ENCODE measurements at places on chromosomes 7 and 10.
A peak's percentile ranks its signal among the peaks of the same experiment; 100 is the strongest.

DNA sequence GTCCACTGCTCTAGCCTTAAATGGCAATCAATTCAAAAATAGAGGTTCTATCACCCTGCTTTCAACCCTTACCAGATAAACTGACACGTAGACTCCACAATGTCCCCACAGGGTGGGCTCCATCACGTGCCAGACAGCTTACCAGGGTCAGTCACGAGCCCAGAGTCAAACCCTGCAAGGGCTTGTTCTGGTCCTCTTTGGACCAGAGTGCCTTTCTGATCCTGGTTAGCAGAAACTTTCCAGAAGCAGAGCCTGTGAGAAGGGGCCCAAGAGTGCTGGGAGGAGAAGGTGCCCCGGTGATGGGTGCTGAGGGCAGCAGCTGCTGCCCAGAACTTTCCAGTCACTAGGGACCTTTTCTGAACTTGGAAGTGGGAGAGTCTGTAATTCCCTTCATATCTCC, 354 bp upstream of the GIMAP5 start:
- peaks cover 12% of the 10 kb centered on the region for H3K4me1 ChIP-seq
- no peaks in the 10 kb centered on the region for H3K36me3 ChIP-seq
- H3K4me3 ChIP-seq: peak overlapping the region; percentile 75
- peak overlapping the region; percentile 65 for H3K27ac ChIP-seq
- no peak for ATAC-seq

DNA sequence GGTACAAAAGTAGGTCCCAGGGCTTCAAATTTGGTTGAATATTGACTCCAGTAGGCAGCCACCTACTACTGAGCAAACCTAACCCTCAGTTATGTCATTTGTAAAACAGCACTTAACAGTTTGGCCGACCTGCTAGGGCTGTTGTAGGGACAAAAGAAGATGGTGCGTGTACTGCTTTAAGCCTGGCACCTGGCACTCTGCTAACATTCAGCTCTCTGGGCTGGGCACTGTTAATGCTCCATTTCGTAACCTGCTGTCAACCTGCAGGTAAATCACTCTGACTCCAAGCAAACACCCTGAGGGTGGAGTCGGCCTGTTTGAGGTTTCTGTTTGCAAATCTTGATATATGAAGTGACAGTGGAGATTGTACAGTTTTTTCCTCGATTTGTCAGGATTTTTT, 7.2 kb downstream of the ZKSCAN1 start:
- H3K4me3 ChIP-seq: no peak overlapping the region
- no peak overlapping the region for H3K27ac ChIP-seq
- ATAC-seq: no peak
- peaks cover 19% of the 10 kb centered on the region for H3K36me3 ChIP-seq

DNA sequence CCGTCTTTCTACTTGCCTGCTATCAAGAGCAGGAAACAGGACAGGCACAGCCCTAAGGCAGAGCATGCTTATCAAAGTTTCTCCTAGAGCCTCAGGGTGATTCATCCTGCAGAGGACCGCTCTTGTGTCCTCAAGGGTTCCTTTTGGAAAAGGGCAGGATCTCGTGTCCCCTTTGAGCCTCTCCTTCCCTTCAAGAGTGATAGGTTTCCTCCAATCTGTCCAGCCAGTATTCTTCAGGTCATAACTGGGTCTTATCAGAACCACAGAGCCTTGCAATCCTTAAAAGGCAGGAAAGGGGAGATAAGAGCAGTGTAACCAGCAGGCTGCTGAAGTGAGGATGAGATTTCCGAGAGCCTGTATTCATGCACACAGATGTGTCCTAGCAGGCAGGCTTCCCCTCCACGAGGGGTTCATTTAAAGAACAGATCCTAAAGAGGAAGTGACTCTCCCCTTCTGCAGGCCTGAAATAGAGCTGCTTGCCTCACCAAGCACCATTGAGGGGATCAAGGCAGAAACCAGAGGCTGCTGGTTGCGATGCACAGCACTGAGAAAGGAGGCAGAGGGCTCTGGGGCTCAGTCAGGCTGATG, 90.5 kb upstream of the SVIL start:
- ATAC-seq: no peak
- H3K4me3 ChIP-seq: no peak overlapping the region
- H3K4me1 ChIP-seq: no peaks in the 10 kb centered on the region
- no peaks in the 10 kb centered on the region for H3K27me3 ChIP-seq
- no peaks in the 10 kb centered on the region for H3K36me3 ChIP-seq

GRCh38 chr10:129662426-129662825, 195.4 kb downstream of the MGMT start:
- no peaks in the 10 kb centered on the region for H3K27me3 ChIP-seq
- no peak overlapping the region for H3K4me3 ChIP-seq

GRCh38 chr7:29806208-29806994, at the start of gene WIPF3:
WIPF3 (plus strand) TSS chr7:29806508; CDS start chr7:29834725, 28,217 bp downstream.
- H3K27ac ChIP-seq: no peak within 1 kb of the TSS
- H3K36me3 ChIP-seq: no peaks in the 10 kb centered on the region
- ATAC-seq: peak; percentile 46
- H3K27me3 ChIP-seq: peaks cover 85% of the 10 kb centered on the region
- H3K4me1 ChIP-seq: no peaks in the 10 kb centered on the region
- H3K4me3 ChIP-seq: peak within 1 kb of the TSS; percentile 30

DNA sequence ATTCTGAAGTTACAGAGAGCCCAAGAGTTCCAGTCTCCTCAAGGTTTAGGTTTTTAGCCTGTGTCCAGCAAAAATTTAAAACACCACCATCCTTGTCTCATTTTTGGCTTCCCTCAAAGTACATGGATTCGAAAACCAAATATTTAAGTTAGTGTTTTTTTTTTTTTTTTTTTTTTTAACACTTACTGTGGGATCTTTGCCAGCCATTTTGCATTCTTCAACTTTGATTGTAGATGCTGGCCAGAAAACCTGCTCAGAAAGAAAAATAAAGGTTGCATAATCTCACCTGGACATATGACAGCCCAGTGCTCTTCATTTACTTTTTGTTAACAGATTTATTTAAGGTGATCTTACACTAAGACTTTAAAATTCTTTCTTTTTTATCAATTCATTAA, 91.6 kb downstream of the SEMA3C start:
- H3K4me3 ChIP-seq: no peak overlapping the region
- ATAC-seq: no peak
- no peaks in the 10 kb centered on the region for H3K27me3 ChIP-seq
- no peak overlapping the region for H3K27ac ChIP-seq
- H3K36me3 ChIP-seq: no peaks in the 10 kb centered on the region
- H3K4me1 ChIP-seq: no peaks in the 10 kb centered on the region

DNA sequence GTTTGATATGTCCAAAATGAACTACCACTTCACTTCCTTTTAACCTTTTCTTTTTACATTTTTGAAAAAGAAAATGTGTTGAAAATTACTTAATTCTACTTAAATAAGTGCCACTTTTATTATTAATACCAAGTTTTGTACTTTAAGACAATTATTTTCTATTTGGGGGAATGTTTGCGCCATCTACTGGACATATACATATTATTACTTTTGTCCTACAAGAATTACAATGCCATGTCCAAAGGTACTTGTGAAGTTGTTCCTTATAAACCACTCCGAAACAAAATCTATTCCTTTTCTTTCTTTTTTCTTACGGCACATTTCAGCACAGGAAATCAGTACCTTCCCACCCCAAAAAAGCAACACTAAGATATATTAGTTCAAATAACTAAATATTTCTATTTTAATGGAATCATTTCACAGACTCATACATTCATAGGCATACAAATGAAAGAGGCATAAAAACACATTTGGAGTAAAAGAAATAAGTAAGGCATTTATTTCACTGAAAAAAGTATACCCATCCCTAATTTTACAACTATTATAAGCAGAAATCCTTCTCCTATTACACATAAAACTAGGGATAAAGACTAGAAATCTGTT, 169.9 kb downstream of the RNF133 start:
- no peaks in the 10 kb centered on the region for H3K27me3 ChIP-seq
- no peaks in the 10 kb centered on the region for H3K36me3 ChIP-seq
- H3K4me1 ChIP-seq: no peaks in the 10 kb centered on the region
- H3K4me3 ChIP-seq: no peak overlapping the region
- no peak for ATAC-seq
- H3K27ac ChIP-seq: no peak overlapping the region

- peaks cover 52% of the 10 kb centered on the region for H3K27me3 ChIP-seq
- no peak overlapping the region for H3K4me3 ChIP-seq
- no peak for ATAC-seq
These were observed 20.4 kb upstream of the LMTK2 start for GRCh38 chr7:98086281-98086718.

DNA sequence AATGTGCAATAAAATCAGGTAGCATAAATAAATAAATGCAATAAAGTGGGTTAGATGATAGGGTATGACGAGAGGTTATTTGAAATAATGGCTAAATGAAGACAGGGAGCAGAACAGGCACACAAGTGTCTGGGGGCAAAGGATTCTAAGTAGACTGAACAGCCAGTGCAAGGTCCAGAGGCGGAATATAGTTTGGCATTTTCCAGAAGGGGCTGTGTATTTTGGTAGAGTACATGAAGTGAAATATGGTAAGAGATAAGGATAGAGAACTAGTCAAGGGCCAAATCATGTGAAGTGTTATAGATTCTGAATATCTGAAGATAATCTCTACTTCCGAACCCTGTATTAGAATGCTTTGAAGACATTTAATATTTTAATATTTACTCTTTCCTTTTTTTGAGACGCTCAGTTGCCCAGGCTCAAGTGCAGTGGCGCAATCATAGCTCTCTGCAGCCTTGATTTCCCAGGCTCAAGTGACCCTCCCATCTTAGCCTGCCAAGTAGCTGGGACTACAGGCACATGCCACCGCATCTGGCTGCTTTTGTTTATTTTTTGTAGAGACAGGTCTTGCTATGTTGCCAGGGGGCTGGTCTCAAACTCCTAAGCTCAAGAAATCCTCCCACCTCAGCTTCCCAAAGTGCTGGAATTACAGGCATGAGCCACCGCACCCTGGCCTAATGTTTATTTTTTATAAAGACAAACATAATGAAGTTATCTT, 44.4 kb upstream of the CD36 start:
- no peak overlapping the region for H3K27ac ChIP-seq
- no peaks in the 10 kb centered on the region for H3K36me3 ChIP-seq
- no peaks in the 10 kb centered on the region for H3K4me1 ChIP-seq
- no peaks in the 10 kb centered on the region for H3K27me3 ChIP-seq
- ATAC-seq: no peak

- ATAC-seq: no peak
- no peak overlapping the region for H3K27ac ChIP-seq
- no peak overlapping the region for H3K4me3 ChIP-seq
- no peaks in the 10 kb centered on the region for H3K4me1 ChIP-seq
- no peaks in the 10 kb centered on the region for H3K27me3 ChIP-seq
These were observed 23.6 kb upstream of the SEMA3C start for GRCh38 chr7:80942261-80943041.

DNA sequence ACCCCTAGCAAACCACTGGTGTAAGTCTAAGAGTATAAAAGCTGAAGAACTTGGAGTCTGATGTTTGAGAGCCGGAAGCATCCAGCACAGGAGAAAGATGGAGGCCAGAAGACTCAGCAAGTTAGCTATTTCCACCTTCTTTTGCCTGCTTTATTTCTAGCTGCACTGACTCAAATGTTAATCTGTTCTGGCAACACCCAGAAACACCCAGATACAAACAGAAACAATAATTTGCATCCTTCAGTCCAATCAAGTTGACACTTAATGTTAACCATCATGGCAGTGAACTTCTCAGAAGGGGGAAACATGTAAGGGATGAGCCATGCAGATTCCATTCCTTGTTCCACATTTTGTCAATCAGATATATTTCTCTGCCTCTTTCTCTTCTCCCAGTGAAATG, 101.8 kb upstream of the FERD3L start:
- H3K4me3 ChIP-seq: no peak overlapping the region
- H3K27ac ChIP-seq: no peak overlapping the region
- no peak for ATAC-seq
- H3K4me1 ChIP-seq: no peaks in the 10 kb centered on the region
- no peaks in the 10 kb centered on the region for H3K27me3 ChIP-seq

DNA sequence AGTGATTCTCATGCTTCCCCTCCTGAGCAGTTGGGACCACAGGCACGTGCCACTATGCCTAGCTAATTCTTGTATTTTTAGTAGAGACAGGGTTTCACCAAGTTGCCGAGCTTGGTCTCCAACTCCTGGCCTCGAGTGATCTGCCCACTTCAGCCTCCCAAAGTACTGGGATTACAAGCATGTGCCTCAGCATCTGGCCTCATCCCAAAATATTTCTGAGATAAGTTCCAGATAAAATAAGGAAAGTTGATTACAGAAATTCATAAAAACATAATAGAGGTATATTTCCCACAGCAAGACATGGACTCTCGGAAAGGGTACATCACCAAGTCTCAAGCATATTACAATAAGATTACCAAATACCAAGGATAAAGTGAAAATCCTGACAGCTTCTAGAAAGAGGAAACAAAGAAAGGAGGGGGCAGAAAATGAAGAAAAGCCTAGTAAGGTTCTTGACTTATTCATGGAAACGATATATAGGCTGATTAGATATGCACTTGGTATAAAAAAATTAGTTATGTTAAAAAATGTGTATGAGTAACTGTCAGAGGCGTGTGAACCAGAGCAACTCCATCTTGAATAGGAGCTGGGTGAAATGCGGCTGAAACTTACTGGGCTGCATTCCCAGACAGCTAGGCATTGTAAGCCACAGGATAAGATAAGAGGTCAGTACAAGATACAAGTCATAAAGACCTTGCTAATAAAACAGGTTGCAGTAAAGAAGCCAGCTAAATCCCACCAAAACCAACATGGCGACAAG, 35.0 kb downstream of the IQUB start:
- no peak for ATAC-seq
- no peak overlapping the region for H3K27ac ChIP-seq
- H3K27me3 ChIP-seq: peaks cover 25% of the 10 kb centered on the region
- no peaks in the 10 kb centered on the region for H3K36me3 ChIP-seq

DNA sequence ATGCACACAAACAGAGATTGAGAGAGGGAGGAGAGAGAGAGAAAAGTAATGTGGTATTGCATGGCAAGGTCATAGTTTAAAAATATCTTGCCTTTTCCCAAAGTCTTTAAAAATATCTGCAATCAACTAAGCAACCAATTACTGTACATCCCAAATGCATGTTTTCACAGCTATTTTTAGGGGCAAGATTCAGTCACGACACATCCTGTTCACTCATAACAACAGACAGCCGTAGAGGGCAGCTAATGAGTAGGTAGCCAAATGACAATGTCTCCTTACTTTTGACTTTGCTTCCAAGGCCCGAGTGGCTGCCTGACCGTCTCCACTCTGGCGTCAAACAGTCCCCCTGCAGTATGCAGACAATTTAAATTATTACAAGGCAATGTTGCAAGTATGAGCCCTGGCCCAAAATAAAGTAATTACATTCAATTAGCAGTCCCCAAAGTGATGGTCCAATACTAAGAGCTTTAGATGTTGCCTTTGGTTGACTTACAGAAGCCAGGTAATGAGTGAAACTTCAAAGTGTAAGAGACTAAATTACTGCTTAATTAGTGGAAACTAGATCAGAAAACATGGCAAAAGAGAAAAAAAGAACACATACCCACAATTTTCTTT, 162.9 kb downstream of the MBL2 start:
- no peak overlapping the region for H3K4me3 ChIP-seq
- no peak overlapping the region for H3K27ac ChIP-seq
- no peaks in the 10 kb centered on the region for H3K4me1 ChIP-seq
- H3K36me3 ChIP-seq: no peaks in the 10 kb centered on the region

- peaks cover 12% of the 10 kb centered on the region for H3K4me1 ChIP-seq
- no peaks in the 10 kb centered on the region for H3K36me3 ChIP-seq
- H3K27me3 ChIP-seq: no peaks in the 10 kb centered on the region
- no peak overlapping the region for H3K4me3 ChIP-seq
These were observed 115.7 kb downstream of the CCDC71L start for GRCh38 chr7:106545275-106545674.

GRCh38 chr10:80272793-80273522, 16.5 kb downstream of the MAT1A start:
- no peak overlapping the region for H3K27ac ChIP-seq
- no peaks in the 10 kb centered on the region for H3K4me1 ChIP-seq
- ATAC-seq: no peak
- no peak overlapping the region for H3K4me3 ChIP-seq
- H3K27me3 ChIP-seq: peaks cover 22% of the 10 kb centered on the region

Measured in stimulated activated memory B cell treated with anti-CD40 and anti-IgM and Interleukin-4, amounts not matched to agents 10 μg/mL and 1 μg/mL and 100 μg/mL, for 72 hours (primary cell).